ENCODE measurements at places on chromosomes 2 and 18. TPM values are rescaled to one million over a fixed set of nuclear protein-coding genes. Genes with fewer than 3 reads are reported as not detected.

Gene KCNJ13
- not detected for total RNA-seq

Gene SCN9A
- not detected for total RNA-seq

Gene THSD7B
- not detected for total RNA-seq

Gene NRBP1
- 92.5 TPM for total RNA-seq

Gene DSG4
- not detected for total RNA-seq

Gene MAPRE3
- total RNA-seq = 1.9 TPM

Gene ACMSD
- total RNA-seq = not detected

Gene DCC
- total RNA-seq = not detected

Gene EMILIN1
- total RNA-seq = 1.2 TPM

Gene FEV
- total RNA-seq = not detected

GRCh38 chr18:70197026-70197425 is 8.5 kb downstream of the RTTN start:
- H3K27ac ChIP-seq = no peak overlapping the region
- peaks cover 15% of the 10 kb centered on the region for H3K36me3 ChIP-seq
- no peak for DNase-seq
- H3K4me1 ChIP-seq = peaks cover 15% of the 10 kb centered on the region

DNA sequence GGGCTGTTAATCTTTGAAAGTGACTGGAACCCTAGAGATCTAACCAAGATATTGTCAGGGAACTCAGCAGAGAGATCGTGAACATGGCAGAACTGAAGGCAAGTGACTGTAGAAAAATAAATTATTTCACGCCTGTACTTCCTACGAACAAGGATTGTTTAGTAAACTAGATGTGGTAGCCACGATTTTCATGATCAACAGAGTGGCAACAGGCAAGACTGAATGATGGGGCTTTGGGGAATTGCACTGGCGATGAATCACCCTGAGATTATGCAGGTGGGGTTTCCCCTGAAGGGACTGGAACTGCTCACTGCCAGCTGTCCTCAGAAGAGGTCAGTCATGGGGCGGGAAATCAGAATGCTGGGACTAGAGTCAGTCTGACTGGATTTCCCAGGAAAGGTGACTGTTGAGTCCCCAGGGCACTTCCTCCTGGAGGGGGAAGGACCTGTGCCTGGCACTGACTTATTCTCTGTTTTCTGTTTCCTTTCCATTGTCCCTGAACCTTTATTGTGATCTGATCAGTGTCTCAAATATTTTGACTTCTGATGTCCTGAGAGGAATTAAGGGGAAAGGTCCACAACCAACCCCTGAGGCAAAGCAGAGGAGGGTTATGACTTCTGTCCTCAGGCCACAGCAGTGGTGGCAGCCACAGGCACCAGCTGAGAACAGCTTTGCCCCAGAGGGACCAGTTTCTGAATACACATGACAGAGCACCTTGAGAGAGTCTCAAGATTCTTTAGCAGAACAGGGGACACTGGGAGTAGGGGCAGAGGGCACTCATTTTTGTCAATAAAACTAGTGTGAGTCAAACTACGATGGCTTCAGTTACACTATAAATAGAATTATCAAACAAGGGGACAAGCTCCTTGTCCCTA is 70.0 kb downstream of the NAB1 start:
- no peak overlapping the region for H3K27ac ChIP-seq
- H3K4me3 ChIP-seq = no peak overlapping the region
- H3K27me3 ChIP-seq = no peaks in the 10 kb centered on the region
- H3K4me1 ChIP-seq = peaks cover 16% of the 10 kb centered on the region
- DNase-seq = no peak

DNA sequence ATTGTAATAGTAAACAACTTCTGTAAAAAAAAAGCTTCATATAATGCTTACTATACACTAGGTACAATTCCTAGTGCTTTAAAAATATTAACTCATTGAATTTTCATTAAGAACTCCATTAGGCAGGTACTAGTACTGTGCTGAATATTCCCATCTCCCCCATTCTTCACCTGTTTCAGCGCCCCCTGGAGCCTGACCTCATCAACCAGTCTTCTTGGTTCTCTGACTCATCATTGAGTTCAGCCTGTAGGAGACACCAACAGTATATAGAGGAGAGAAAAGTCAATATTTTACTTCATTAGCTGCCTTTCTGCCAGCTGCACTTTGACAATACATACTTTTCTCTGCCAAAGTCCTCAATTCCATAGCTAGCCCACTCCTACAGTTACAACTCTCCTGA is 1009.9 kb upstream of the KLHL29 start:
- no peaks in the 10 kb centered on the region for H3K36me3 ChIP-seq
- H3K4me3 ChIP-seq = no peak overlapping the region

DNA sequence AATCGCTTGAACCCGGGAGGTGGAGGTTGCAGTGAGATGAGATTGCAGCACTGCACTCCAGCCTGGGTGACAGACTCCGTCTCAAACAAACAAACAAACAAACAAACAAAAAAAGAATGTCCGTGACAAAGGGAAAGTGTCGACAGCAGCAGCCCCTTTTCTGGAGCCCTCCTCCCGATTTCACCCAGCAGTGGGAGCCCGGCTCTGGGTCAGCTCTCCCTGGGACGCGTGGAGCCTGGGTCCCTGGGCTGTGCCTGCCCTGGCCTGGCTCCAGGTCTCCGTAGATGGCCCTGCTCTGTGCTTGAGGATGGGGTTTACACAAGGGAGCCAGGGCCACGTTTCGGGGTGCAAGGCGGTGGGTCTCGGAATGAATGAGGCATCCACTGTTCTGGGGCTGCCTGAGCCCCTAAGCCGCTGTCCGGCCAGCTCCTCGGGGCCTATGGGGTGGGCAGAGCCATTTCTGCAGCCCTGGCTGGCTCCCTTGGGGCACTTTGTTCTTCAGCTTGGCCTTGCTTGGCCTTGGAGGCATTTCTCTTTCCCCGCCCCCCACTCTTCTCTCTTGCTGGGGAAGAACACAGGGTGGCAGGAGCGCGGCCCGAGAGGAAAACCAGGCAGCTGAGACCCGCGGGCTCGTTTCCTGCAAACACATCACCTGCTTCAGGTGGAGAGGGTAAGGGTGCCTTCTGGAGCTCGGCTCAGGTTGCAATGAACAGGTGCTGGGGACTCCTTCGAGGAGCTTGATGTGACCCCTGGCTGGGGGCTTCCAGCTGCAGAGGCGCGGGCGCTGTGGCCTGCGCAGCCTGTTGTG is 29.1 kb downstream of the RTP5 start:
- DNase-seq = no peak
- H3K4me3 ChIP-seq = no peak overlapping the region
- no peaks in the 10 kb centered on the region for H3K36me3 ChIP-seq
- no peak overlapping the region for H3K27ac ChIP-seq
- no peaks in the 10 kb centered on the region for H3K27me3 ChIP-seq
- H3K4me1 ChIP-seq = no peaks in the 10 kb centered on the region

GRCh38 chr2:10514743-10515142 is 66.6 kb upstream of the ODC1 start:
- H3K4me1 ChIP-seq = no peaks in the 10 kb centered on the region
- H3K4me3 ChIP-seq = no peak overlapping the region
- H3K27ac ChIP-seq = no peak overlapping the region

DNA sequence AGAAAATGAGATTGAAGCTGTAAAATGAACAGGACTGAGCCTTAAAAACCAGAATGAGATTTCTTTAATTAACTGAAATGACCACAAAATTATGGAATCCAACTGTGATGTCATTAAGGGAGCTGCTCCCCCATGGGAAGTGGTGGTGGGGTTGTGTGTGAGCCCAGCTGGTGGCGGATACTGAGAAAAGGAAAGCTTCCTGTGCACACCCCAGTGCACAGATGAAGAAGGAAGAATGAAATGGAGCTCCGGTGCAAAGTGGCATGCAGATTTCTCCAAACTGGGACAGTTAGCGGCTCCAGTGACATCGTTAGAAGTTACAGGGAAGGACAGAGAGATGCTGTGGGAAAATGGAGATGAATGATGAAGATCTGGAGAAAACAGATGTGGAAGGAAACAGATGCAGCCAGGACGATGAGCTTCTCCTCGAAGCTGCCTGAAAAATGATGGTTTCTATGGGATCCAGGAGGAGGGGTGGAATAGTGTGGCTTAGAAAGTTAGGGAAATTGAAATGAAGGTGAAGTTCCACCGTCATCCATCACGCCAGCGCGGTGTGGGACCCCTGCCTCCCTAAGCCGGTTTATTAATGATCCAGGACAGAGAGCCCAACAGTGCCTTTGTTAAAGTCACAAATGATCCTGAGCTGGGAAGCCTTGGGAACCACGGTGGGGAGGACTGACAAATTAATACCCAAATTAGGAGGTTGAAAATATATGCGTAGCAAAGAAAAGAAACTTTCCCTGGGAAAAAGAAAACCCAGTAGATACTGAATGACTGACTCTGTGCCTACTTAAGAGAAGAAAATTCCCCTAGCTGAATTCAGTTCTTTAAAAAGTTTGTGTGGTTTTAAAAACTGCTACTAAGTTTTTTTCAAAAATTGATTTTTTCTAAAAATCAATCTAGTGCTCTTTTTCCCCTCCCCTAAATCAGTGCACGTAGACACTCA is 77.2 kb downstream of the TSN start:
- DNase-seq = no peak
- H3K27me3 ChIP-seq = no peaks in the 10 kb centered on the region
- H3K4me3 ChIP-seq = no peak overlapping the region
- H3K27ac ChIP-seq = no peak overlapping the region
- H3K36me3 ChIP-seq = no peaks in the 10 kb centered on the region
- no peaks in the 10 kb centered on the region for H3K4me1 ChIP-seq

- H3K4me1 ChIP-seq = peaks cover 23% of the 10 kb centered on the region
- H3K27ac ChIP-seq = no peak overlapping the region
- DNase-seq = no peak
- no peaks in the 10 kb centered on the region for H3K27me3 ChIP-seq
- H3K4me3 ChIP-seq = no peak overlapping the region
- peaks cover 17% of the 10 kb centered on the region for H3K36me3 ChIP-seq
These were observed 12.7 kb upstream of the ZNF513 start for GRCh38 chr2:27393225-27393624.

GRCh38 chr2:2472881-2473280 is 141.8 kb upstream of the MYT1L start:
- H3K4me1 ChIP-seq = no peaks in the 10 kb centered on the region
- peaks cover 9% of the 10 kb centered on the region for H3K27me3 ChIP-seq
- H3K27ac ChIP-seq = no peak overlapping the region

DNA sequence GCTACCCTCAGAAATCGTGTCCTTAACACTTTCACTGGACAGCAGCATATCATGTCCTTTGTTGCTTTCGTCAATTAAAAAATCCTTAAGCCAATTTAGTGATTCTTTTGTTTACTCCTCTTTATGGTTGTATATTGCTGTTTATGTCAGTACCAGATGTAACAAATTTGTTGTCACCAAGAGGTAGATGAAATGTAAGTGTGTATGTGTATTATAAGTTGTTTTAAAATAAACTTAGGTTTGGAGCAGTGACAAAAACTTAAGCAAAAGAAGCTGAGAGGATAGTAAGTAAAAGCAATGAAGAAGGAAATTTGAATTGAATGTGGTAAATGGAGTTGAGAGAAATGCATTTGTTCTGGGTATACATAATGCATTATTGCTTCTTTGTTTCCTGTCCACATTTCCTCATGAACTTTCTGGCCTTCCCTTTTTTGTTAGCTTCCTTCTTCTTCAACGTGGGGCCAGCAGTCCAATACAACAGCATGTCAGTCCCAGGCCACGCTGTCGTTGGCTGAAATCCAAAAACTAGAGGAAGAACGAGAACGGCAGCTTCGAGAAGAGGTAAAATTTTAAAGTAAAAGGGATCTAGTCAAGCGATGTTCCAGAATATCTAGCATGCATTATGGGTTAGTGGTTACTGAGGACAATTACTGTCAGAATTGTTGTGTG is 30.5 kb upstream of the SNORC start:
- H3K4me3 ChIP-seq = no peak overlapping the region
- peaks cover 34% of the 10 kb centered on the region for H3K36me3 ChIP-seq
- no peak for DNase-seq
- peak overlapping the region; percentile 38 for H3K27ac ChIP-seq
- H3K4me1 ChIP-seq = peaks cover 32% of the 10 kb centered on the region

DNA sequence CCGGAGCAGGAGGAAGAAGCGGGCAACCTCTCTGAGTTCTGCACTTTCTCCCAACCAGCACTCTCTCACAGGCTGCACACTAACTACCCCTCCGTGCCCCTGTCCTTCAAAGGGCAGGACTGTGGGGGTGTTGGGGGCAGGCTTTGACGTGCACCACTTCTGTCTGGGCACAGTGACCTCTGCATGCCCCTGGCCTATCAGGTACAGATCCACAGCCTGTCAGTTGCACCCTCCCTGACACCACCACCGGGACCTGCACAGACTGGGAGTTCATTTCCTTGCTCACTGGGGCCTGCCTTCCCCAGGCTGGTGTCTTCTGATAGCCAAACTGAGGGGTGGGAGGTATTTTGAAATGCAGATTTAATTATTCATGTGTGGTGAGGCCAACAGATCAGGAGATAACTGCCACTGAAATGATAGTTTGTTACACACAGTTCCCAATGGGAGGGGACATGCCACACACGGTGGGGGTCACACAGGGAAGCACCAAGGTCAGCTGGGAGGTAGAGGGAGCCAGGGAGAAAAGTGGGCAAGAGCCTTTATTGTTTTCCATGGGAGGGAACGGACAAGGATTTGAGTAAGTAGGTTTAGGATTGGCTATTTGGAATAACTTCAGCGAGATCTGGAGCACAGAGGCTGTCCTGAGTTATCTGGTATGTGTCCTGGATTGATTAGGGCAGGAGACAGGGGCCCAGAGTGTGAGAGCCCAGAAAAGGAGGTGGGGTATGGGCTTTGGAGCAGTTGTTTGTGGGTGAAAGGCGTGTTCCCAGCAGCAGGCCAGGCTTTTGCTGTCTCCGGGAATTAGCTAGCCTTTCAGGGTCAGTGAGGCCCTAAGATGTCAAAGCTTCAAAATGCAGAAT is 251.6 kb downstream of the AFF3 start:
- no peak for DNase-seq
- no peak overlapping the region for H3K27ac ChIP-seq
- H3K36me3 ChIP-seq = no peaks in the 10 kb centered on the region
- H3K4me3 ChIP-seq = no peak overlapping the region
- peaks cover 2% of the 10 kb centered on the region for H3K27me3 ChIP-seq

GRCh38 chr2:556485-556884 is 120.7 kb downstream of the TMEM18 start:
- DNase-seq = no peak
- H3K27me3 ChIP-seq = peaks cover 10% of the 10 kb centered on the region
- no peak overlapping the region for H3K4me3 ChIP-seq
- H3K27ac ChIP-seq = no peak overlapping the region

GRCh38 chr2:101998896-101999789 is 7.4 kb downstream of the IL1R2 start:
- no peak for DNase-seq
- no peak overlapping the region for H3K4me3 ChIP-seq
- no peaks in the 10 kb centered on the region for H3K36me3 ChIP-seq

DNA sequence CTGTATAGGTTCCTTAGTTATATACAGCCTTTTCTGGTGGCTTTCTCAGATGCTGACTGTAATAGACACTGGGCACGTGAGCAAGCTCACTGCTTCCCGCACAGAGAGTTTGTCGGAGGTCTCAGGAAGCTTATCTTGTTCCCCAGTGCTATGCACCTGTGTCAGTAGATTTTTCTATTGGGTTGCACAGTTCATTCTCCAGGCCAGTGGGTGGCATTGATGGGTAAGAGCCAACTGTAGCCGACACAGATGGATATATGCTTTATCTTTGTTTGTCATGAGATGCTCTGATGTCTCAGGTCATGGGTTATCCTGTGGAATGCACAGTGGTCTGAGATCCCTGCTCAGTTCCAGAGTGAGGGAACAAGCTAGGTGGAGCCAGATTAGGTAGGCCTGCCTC is 293.0 kb downstream of the GRB14 start:
- no peak for DNase-seq
- no peak overlapping the region for H3K27ac ChIP-seq
- H3K36me3 ChIP-seq = no peaks in the 10 kb centered on the region
- no peak overlapping the region for H3K4me3 ChIP-seq
